ENCODE measurements at places on chromosomes 2 and 18.

GRCh38 chr18:3086871-3087270, 73.9 kb upstream of the LPIN2 start:
- DNase-seq = no peak

DNA sequence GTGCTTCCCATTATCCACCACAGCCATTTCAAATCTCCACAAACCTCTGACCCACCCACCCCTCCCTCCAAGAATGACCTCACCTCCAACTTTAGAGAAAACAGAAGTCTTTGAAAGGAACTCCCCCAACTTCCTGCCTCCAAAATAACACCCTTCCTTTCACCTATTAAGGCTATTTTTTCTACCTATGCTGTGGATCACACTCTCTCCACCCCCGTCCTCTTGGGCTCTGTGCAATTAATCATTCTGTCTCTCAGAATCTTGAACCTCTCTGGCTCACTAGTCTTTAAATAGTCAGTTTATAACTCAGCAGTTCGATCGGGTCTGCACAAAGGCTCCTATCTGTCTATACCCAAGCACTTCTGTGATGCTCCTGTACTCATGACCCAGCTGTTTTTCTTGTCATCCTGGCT, 37.3 kb upstream of the XPO1 start:
- DNase-seq = no peak

- DNase-seq = peak; percentile 46
Measured at GRCh38 chr2:17879137-17879912, 858 bp downstream of the KCNS3 start.

DNA sequence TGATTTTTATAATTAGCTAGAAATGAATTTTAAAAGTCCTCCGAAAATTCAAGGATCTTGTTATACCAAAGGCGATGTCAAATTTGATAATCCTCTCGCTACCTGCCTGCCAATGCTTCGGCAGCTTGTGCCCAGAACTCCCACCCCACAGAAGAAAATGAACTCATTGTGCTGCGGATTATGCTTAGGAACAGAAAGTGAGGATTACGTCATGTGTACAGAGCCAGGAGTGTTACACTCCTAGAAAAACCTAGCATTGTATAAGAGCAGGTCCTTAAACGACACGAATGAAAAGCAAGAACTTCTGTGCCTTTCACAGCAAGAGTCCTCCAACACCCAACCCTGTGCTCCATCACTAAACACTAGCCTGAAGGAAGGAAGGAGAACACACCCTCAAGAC, 168.3 kb downstream of the RNF152 start:
- DNase-seq = no peak

GRCh38 chr2:100563407-100564247, 834 bp downstream of the PDCL3 start:
- no peak for DNase-seq

DNA sequence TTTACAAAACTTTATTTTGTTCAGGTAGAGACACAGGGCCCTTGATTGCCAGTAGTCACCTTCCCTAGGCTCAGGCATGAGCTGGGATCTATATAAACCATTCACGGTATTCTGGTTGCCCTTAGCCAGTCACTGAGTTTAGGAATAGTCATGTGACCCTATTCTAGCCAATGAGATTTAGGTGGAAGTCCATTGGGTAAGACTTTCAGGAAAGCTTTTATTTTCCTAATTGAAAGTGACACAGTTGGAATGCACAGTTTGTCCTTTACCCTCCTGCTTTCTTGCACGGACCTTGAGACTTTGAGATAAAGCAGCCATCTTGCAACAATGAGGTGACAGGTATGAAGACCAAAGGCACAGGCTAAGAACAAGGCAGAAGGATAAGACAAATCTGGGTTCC, 21.5 kb downstream of the SLC4A5 start:
- DNase-seq = no peak

GRCh38 chr2:161676902-161677496, 52.8 kb downstream of the SLC4A10 start:
- DNase-seq = no peak

- no peak for DNase-seq
Measured at GRCh38 chr2:102735416-102736109, 26.3 kb upstream of the TMEM182 start.

GRCh38 chr2:52193804-52194203, 1161.9 kb upstream of the NRXN1 start:
- no peak for DNase-seq

DNA sequence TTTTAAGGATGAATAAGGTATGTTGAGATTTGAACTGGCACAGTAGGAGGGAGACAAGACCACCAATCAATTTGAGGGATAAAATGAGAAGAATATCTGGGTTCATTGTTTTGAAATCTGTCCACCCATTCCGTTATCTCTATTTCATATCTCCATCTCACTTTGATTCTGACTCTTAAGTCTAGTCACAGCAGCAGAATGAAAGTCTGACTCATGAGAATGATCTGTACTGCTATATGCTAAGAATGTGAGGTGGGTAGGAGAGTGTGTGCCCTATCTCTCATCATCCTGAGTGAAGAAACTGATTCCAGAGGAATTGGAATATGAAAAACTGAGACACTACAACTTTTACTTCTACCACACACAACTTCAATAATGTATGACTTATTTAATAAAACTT, 1994.5 kb upstream of the PIK3C3 start:
- DNase-seq = no peak

DNA sequence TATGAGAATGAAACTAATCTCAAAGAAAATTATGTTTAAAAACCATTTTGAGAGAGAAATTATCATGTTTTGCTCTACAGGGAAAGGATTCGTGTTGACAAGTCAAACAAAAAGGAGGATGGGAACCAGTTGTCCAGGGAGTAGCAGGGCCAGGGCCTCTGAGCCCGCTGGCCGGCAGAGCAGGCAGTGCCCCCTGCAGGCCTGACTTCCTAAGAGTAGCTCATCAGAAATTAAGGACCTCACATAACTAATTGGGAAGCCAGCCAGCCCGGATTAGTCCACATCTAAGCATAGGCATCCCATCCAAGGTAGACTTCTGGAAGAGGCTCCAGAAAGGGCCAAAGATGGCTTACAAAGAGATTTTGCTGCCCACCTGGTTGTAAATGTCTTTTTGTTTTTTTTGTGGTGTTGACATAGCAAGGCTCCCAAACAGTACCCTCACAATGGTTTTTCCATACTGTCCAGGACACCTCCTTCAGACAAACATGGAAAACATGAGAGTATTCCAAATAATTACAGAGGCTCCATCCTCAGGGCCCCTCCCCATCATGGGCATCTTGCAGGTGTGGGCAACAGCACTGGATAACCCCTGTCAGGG, 241.2 kb upstream of the TANK start:
- DNase-seq = peak; percentile 4

DNA sequence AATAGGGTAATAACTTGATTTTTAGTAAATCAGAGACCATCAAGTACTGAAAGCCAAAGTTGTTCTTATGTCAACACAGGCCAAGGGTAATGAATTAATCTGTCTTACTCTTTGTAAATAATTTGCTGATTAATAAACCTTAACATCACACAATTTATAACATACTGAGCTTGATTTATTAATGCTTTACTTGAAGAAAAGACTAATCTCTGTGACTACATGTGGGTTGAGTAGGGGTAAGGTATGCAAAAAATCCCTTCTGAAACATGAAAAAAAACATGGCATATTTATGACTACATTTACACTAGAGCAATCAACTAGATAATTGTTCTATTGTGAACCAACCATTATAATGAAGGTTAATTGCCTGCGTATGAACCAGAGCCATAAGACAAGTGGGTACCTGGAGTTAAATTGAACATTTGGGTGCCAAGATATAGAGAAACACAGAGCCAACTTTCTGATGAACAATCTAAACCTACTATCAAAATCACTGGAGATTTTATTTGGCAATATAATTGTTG, 67.7 kb upstream of the GRB14 start:
- DNase-seq = no peak

GRCh38 chr2:85888684-85889626, at the start of gene ST3GAL5:
Gene ST3GAL5, minus strand, starts transcription at chr2:85888990. Its CDS starts 85 bp downstream, at chr2:85888905.
- peak; percentile 96 for DNase-seq

DNA sequence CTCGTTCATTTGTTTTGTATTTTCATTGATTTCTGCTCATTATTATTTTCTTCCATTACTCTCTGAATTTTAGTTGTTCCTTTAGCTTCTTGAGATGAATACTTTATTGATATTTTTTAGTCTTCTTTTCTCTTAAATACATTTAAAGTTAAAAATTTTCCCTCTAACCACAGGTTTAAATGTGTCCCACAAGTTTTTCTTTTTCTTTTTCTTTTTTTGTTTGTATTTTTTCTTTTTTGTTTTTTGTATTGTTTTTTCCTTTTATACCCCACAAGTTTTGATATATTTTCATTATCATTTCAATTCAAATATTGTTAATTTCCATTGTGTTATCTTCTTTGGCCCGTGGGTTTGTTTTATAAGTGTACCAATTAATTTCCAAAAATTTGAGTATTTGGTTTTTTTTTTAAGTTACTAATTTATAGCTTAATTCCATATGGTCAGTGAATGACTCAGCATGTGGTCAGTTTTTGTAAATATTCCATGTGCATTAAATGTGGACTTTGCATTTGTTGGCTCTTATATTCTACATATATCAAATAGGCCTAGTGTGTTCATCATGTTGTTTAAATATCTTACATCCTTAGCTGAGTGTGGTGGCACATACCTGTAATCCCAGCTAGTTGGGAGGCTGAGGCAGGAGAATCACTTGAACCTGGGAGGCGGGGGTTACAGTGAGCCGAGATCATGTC, 16.2 kb downstream of the CENPO start:
- DNase-seq = no peak

DNA sequence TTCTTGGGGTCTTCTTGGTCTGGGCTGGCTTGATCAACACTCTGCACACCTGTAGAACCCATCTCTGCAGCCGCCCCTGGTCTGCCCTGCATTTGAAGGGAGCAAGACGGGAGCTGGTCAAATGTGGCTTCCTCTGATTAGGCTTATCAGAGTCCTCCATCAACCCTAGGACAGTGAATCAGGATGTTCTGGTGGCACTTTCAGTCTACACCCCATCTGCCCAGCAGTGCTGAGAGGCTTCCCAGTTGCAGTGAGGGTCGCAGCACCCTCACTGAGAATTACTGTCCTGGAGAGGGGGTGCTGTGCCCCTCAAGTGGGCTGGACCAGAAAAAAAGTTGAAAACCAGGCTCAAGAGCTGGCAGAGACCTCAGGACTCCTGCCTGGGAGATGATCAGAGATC, 152.9 kb downstream of the DYSF start:
- DNase-seq = no peak

- no peak for DNase-seq
Measured at GRCh38 chr2:47056374-47056773, 98.7 kb downstream of the STPG4 start.

DNA sequence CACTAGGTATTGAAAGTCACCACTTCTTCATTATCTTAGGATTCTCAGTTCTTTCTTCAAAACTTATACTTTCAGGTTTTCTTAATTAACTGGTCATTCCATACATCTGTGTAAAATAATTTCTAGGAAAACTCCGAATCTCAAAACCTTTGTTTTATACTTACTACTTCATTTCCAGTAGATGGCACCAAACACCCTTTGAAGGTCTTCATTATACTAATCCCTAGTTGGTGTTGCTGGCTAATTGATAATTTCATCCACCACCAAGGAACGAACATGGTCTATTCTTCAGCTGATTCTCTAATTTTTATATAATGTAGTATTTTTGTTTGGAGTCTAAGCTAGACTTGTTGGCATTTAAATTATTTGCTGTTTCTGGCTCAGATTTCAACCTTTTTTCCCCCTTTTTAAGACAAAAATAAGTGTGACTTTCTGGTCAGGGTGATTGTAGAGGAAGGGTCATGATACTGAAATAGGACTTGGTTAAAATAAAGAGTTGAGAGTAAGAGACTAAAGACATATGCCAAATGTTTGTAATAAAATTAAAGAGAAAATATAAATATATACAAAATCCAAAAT, 2.8 kb upstream of the MXD1 start:
- peak; percentile 35 for DNase-seq

GRCh38 chr2:149119368-149119767, 80.9 kb downstream of the LYPD6B start:
- no peak for DNase-seq

- no peak for DNase-seq
Measured at GRCh38 chr2:226631671-226632070, 167.9 kb downstream of the IRS1 start.

- no peak for DNase-seq
Measured at GRCh38 chr2:119377294-119377992, 10.7 kb downstream of the DBI start.

DNA sequence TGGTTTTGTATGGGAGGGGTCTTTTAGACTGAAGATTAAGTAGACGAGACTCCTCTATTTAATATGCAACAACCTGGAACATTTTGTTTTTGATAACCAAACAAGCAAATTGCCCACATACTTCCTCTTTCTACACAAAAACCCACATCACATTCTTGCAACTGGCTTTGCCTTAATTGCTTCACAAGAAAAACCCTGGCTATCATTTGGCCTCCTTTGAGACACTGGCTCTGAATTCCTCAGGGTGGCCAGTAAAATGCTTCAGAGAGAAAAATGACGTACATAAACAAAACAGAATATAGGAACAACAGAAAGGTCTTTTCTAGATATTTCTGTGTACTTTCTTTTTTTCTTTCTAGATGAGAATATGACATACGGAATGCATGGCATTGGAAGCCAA, 103.0 kb downstream of the TRIB2 start:
- no peak for DNase-seq

DNA sequence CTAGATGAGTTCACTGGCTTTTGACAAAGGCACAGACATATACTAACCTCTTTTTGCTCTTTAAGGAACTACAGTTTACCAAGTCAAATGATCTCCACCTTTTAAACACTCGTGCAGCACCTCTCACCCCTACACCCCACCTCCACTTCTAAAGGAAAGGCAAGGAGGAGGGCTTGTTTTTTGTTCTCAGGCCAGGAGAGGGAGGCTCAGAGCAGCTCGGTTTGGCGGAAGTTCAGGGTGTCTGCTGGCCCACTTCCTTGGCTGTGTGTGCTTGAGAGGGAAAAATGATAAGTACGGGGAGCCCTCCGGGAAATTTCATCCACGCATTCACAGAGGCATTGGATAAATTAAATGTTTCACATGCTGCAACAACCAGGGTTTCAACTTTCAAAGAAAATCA, 667.9 kb downstream of the BCL11A start:
- peak; percentile 10 for DNase-seq

- no peak for DNase-seq
Measured at GRCh38 chr2:113966832-113967231, 76.9 kb downstream of the ACTR3 start.

DNA sequence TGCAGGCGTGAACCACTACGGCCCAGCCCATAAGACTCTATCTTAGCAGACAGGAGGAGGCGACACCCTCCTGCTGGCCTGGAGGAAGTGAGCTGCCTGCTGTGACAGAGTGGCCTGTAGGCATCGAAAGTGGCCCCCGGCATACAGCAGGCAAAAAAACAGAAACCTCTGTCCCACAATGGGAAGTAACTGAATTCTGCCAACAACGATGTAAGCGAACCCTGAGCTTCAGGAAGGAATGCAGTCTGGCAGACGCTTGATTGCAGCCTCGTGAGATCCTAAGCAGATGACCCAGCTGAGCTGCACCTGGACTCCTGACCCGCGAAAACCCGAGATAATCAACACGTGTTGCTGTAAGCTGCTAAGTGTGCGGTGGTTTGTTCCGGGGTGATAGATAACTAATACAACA, 13.6 kb downstream of the MRO start:
- peak; percentile 49 for DNase-seq

- no peak for DNase-seq
Measured at GRCh38 chr2:151083856-151084795, 177.5 kb downstream of the RBM43 start.

- no peak for DNase-seq
Measured at GRCh38 chr2:216391401-216391800, 19.1 kb upstream of the MARCHF4 start.

GRCh38 chr18:28065031-28065792, 111.7 kb downstream of the CDH2 start:
- DNase-seq = no peak

- no peak for DNase-seq
Measured at GRCh38 chr2:66691031-66691965, 256.4 kb downstream of the MEIS1 start.

Data from germinal center (tissue), 1 donor.